ENCODE measurements at places on chromosomes 3 and 15.

DNA sequence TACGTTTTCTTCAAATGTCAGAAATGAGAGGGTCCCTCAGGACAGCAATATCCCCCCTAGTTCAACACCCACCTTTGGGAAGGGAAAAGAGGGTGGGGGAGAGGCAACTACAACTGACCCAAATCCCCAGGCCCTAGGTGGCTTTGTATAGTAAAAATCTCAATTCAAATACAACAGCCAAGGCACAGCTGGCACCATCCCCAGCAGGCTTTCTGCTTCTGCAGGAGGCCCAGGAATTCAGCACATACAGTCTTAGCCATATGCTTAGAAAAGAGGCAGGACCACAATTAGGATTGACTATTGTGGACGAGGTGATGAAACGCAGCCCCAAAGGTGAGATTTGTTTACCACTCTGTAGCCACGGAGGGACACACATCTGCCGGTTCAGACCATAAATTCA is 15.8 kb downstream of the NR2E3 start:
- DNase-seq = no peak

DNA sequence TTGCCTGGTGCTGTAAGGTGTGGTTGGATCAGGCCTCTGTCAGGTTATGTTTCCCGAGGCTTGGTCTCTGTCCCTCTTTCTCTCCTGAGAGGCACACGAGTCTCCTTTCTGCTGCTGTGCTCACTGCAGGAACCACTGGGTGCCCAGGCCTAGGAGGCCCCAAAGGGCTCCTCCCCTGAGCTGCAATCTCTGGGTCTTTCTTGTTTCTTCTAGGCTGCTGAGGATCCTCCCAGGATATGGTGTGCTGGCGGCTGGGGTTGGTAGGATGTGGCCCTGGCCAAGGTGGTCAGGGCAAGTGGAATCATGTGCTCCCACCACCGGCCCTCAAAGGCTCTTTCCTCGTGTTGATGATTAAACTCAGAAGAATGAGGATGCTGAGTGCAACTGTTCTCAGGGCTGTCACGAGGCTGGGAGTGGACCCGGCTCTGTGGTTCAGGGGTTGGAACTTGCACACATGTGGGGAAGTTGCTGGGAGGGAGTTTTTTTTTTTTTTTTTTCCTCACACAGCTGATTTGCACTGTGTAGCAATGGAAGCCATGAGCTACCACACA is 43.6 kb upstream of the CTSH start:
- DNase-seq = no peak

DNA sequence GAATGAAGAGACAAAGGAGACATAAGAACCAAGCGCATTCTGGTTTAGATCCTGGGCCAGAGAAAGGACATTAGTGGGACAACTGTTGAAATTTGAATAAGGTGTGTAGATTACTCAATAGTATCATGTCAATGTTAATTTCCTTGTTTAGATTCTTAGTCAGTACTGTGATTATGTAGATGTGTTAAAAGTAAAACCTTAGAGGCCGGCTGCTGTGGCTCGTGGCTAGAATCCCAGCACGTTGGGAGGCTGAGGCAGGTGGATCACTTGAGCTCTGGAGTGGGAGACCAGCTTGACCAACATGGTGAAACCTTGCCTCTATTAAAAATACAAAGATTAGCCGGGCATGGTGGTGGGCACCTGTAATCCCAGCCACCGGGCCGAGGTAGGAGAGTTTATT is 26.7 kb downstream of the CYP8B1 start:
- no peak for DNase-seq

GRCh38 chr3:32597656-32598055 is 27.0 kb upstream of the DYNC1LI1 start:
- DNase-seq = no peak

DNA sequence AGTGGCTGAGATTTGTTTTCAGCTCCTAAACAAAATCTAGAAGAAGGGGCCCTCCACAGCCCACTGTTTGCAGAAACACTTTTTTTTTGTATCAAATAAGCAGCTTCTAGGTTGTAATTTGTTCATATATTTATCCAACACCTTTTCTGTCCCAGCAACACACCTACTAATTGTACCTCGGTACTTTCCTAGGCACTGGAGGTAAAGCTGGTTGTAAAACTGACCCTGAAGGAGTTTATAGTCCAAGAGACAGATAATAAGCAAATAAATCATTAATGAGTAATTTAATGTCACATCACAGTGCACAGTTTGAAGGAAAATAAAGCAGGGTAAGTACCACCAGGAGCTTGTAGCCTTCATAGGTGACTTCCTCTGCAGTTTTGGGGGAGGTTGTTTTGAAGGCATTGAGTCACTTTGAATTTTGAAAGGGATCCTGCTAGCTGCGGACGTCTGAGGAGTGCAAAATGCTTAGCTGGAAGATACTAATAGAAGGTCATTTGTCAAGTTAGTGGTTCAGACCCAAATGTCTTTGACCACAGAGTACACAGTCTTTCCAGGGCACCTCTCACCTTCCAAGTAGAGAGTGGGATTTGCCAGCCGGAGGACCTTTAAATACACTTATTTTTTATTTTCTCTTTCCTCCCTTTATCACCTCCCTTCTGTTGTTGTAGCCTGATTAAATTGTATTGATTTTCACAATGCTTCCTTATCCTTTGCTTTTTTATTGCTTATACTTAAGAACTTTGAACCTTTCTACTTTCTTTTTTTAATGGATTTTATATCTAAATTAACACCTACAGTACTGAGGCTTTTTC is 53.8 kb downstream of the CMSS1 start:
- DNase-seq = no peak

- no peak for DNase-seq
Measured at GRCh38 chr3:11711876-11712275, 68.2 kb upstream of the VGLL4 start.

- DNase-seq = no peak
Measured at GRCh38 chr3:14950274-14950673, 2.9 kb downstream of the NR2C2 start.

- no peak for DNase-seq
Measured at GRCh38 chr3:66492672-66493071, 8.2 kb downstream of the LRIG1 start.

DNA sequence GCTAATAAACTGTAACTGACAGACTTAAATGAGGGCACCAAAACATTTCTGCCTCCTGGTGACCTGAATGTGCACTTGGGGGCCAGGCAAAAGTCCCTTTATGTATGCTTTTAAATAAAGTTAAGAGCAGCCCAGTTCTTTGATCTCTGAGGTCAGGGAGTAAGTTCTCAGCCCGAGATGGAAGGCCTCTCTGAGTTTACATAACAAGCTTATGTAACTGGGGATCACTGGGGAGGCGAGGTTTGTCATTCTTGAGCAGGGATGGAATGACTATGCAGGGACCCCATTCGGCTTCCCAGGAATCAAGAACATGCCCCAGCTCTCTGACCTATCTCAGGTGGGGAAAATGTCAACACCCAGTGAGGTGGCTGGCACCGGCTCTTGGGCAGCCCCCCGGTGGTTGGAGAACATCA is 198.7 kb upstream of the BHLHE40 start:
- DNase-seq = no peak

- no peak for DNase-seq
Measured at GRCh38 chr3:16913264-16913580, 28.5 kb downstream of the PLCL2 start.

DNA sequence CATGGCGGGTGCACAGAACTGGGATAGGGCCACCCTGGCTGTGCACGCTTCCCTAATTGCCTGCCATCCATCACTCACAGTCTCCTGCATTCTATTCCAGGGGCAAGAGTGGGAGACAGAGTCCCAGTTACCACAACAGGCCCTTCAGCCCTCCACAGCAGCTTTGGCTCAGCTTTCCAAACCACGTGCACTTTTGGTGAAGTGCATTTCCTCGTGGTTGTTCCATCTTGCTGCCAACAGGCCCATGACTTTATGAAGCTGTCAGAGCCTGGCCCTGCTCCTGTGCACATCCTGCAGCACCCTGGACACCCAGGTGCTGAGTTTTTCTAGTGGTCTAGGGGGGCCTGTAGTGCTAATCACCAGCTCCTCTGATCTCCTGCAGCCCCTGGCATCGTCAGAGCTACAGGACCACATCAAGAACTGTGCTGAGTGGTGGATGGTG is 110.2 kb downstream of the ADCY5 start:
- DNase-seq = no peak

GRCh38 chr3:152769523-152769922 is 65.4 kb upstream of the P2RY1 start:
- no peak for DNase-seq

DNA sequence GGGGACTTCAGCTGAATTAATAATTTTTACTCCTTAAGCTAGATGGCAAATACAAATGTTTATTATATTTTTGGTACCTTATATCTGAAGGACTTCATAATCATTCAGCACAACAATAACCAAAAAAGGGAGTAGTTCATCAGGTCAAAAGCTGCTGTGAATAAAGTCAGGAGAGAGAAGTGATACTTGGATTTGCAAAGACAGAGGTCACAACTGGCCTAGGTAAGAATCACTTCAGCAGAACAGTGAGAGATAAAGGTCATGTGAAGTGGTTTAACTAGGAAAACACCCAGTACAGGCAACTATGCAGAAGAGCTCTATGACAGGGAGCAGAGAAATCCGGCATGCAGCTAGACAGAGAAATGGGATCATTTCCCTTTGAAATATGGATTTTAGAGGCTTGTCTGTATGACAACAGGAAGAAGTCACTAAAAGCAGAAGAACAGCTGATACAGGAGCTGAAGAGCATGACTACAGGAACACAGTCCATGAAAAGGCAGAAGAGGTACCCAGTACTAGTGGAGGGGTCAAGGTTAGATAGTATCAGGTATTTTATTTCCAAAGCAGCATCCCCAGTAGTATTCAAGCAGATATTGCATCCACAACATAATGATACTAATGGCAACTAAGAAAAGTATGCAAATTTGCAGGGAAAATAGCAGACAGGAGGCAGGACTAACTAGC is 25.7 kb downstream of the ZMAT3 start:
- DNase-seq = no peak

- no peak for DNase-seq
Measured at GRCh38 chr15:80323285-80323684, 71.3 kb upstream of the CTXND1 start.

DNA sequence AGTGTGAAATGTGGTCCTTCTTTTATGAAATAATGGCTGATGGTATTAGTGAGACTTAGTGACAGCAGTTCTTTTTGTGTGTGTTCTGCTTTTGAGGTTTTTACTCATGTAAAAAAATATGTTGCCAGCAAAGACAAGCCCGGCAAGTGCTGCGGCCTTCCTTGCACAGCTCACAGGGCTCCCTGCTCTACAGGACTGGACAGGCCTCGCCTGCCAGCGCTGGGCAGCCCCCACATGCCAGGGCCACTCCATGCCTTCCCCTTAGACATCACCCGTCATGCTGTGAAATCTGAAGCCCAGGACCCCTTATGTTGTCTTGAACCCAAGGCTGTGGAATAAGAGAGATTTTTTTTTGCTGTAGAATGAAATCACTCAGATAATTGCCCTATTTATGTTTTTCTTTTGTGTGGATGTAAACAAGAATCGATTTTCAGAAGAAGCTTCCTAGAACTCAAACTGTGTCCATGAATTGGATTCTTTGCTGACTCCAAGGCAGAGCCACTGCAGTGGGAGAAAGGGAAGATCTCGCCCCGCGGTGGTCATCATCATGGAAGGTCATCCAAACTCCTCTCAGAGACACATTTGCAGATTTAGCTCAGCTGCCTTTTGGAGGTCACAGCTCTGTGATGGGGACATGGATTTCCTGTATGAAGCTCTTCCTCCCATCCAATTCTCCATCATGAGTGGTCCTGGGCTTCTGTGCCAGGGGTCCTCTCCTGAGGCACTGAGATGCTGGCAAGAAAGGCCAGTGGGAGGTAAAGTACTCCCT is 150.8 kb downstream of the ATP10A start:
- DNase-seq = no peak

- DNase-seq = no peak
Measured at GRCh38 chr3:11346416-11346815, 74.2 kb downstream of the ATG7 start.

DNA sequence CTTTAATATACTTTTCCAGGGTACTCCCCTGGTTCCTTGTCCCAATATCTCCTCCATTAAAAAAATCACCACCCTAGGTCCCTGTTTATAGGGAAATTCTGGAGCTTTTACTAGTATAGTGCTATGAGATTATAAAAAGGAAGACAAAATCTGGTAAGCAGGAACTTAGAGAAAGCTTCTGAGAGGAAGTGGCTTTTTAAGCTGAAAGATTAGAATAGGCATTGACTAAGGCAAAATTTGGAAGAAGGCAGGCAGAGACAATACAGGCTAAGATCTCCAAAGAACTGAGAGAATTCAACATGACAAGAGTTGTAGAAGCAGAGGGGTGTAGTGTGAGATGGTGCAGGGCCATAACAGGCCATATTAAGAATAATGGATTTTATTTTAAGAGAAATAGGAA is 25.8 kb downstream of the SGO1 start:
- no peak for DNase-seq

DNA sequence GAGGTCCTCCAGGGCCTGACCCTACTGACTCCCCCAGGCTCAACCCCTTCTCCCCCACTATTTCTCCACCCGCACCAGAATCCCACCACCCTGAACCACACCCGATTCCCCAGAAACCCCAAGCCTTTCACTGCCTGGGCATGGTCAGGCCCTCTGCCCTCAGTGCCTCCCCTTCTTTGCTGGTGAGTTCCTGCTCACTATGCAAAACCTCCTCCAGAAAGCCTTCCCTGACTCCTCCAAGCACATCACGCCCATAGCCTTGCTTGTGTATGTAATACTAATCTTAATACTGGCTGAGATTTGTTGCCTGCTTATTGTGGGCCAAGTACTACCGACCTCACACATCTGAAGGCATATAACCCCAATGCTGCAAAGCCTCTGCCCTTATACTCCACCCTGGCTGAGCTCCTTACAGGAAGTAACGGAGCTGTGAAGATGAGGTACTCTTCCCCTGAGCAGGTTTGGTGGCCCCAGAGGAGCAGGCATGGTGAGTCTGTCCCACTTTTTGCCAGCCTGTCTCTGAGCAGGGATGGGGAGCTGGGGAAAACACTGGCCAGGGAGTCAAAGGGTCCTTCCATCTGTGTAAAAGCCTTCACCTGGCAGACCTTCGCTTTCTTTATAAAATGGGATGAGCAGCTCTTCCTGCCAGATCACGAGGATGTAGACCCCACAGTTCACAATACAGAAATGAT is 9.5 kb downstream of the RAB6B start:
- no peak for DNase-seq

GRCh38 chr3:194843556-194843955 is 157.9 kb downstream of the FAM43A start:
- no peak for DNase-seq

GRCh38 chr3:50008931-50009330 is 69.0 kb downstream of the RBM6 start:
- DNase-seq = no peak

DNA sequence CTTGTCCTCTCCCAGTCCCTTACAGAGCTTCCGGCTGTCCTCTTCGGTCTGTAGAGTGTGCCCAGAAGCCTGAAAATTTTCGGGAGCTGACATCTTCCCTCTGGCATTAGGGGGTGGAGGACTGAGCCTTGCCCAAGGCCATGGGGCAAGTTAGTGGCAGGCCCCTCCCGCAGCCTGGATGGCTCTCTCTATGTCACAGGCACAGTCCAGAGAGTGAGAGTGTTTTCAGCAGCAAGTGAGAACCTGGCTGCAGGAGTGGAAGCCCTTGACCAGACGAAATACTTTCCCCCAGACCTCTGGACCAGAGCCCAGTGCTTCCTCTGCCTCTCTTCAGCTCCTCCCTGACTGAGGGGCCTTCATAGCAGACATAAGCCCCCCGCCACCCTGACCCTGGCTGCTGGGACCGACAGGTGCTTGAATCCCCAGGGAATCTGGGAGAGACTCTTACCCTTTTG is 50.5 kb upstream of the SEC22A start:
- no peak for DNase-seq

GRCh38 chr15:57442335-57442734 is 66.0 kb downstream of the CGNL1 start:
- no peak for DNase-seq

- DNase-seq = no peak
Measured at GRCh38 chr3:116056280-116056679, 389.0 kb downstream of the LSAMP start.
